Pericardium fibroblast (primary cell): ENCODE measurements at places on chromosomes 5 and 9. TPM values are rescaled to one million over a fixed set of nuclear protein-coding genes. Genes with fewer than 3 reads are reported as not detected.

Gene IRGM
- not detected in 2 replicates for total RNA-seq

Gene TEX48
- not detected in 2 replicates for total RNA-seq

Gene LCN1
- total RNA-seq, result 0.58 TPM in 1 of 2 replicates, not detected in the other

Gene RNF183
- not detected in 2 replicates for total RNA-seq

Gene ZNF454
- total RNA-seq, result 1.5 and 2.0 TPM in 2 replicates

Gene FBXW5
- total RNA-seq, result 152 and 153 TPM in 2 replicates

Gene SEMA5A
- 5.3 and 22.8 TPM in 2 replicates for total RNA-seq

Gene RCL1
- total RNA-seq, result 8.7 and 8.9 TPM in 2 replicates

Gene SLC6A7
- not detected in 2 replicates for total RNA-seq

Gene PRSS3
- total RNA-seq, result 12.5 and 14.4 TPM in 2 replicates

Gene MCIDAS
- not detected in 2 replicates for total RNA-seq

Gene TSLP
- total RNA-seq, result 0.47 and 0.85 TPM in 2 replicates

Gene GCNT1
- total RNA-seq, result 9.0 and 31.1 TPM in 2 replicates

Gene F2R
- total RNA-seq, result 64.1 and 74.9 TPM in 2 replicates

Gene ALAD
- total RNA-seq, result 12.3 and 14.2 TPM in 2 replicates

Gene ANKDD1B
- 0.09 and 1.1 TPM in 2 replicates for total RNA-seq

Gene PITX1
- 0.17 and 11.6 TPM in 2 replicates for total RNA-seq

Gene PPIP5K2
- 21.2 and 33.4 TPM in 2 replicates for total RNA-seq

Gene FABP6
- not detected in 2 replicates for total RNA-seq

Gene COMMD10
- 26.5 and 29.5 TPM in 2 replicates for total RNA-seq

Gene CCDC152
- total RNA-seq, result 1.3 and 3.2 TPM in 2 replicates

Gene GPR151
- total RNA-seq, result not detected in 2 replicates

Gene PCDHGA11
- total RNA-seq, result 11.7 and 12.9 TPM in 2 replicates

Gene SLC34A3
- not detected in 2 replicates for total RNA-seq

Gene ABL1
- 47.7 and 59.8 TPM in 2 replicates for total RNA-seq

Gene GFI1B
- not detected in 2 replicates for total RNA-seq

Gene HRCT1
- 1.4 and 3.3 TPM in 2 replicates for total RNA-seq

Gene MEGF10
- 4.1 TPM in 1 of 2 replicates, not detected in the other for total RNA-seq

Gene TMEM174
- total RNA-seq, result not detected in 2 replicates

Gene RFESD
- 0.17 and 4.9 TPM in 2 replicates for total RNA-seq

Gene SLU7
- total RNA-seq, result 42.0 and 42.2 TPM in 2 replicates

Gene GABRA6
- total RNA-seq, result not detected in 2 replicates

Gene SVEP1
- 139 and 162 TPM in 2 replicates for total RNA-seq

Gene G3BP1
- total RNA-seq, result 67.2 and 90.6 TPM in 2 replicates

Gene LMX1B
- total RNA-seq, result not detected in 2 replicates

Gene TRIP13
- 2.0 and 3.8 TPM in 2 replicates for total RNA-seq

Gene PTPRD
- 4.0 and 7.1 TPM in 2 replicates for total RNA-seq

Gene KCNMB1
- not detected in 2 replicates for total RNA-seq

Gene UBLCP1
- total RNA-seq, result 23.6 and 30.0 TPM in 2 replicates

Gene TMC1
- 1.2 TPM in 1 of 2 replicates, not detected in the other for total RNA-seq

Gene ADAMTS2
- 212 and 293 TPM in 2 replicates for total RNA-seq

Gene CDO1
- total RNA-seq, result 7.9 and 25.1 TPM in 2 replicates

Gene REXO4
- total RNA-seq, result 16.7 and 18.2 TPM in 2 replicates

Gene DAB2
- 85.1 and 109 TPM in 2 replicates for total RNA-seq

Gene OR13C5
- not detected in 2 replicates for total RNA-seq

Gene ADAMTS12
- 39.5 and 64.2 TPM in 2 replicates for total RNA-seq

Gene SPATA31A3
- total RNA-seq, result not detected in 2 replicates

Gene TICAM2
- 1.1 and 1.6 TPM in 2 replicates for total RNA-seq

Gene FREM1
- total RNA-seq, result 0.17 and 1.8 TPM in 2 replicates

Gene OR1J2
- not detected in 2 replicates for total RNA-seq
